ENCODE measurements at places on chromosomes 3 and 15. TPM values are rescaled to one million over a fixed set of nuclear protein-coding genes. Genes with fewer than 3 reads are reported as not detected.

The GPR62 gene
- not detected for total RNA-seq

The TMEM207 gene
- total RNA-seq: not detected

The OSTN gene
- not detected for total RNA-seq

DNA sequence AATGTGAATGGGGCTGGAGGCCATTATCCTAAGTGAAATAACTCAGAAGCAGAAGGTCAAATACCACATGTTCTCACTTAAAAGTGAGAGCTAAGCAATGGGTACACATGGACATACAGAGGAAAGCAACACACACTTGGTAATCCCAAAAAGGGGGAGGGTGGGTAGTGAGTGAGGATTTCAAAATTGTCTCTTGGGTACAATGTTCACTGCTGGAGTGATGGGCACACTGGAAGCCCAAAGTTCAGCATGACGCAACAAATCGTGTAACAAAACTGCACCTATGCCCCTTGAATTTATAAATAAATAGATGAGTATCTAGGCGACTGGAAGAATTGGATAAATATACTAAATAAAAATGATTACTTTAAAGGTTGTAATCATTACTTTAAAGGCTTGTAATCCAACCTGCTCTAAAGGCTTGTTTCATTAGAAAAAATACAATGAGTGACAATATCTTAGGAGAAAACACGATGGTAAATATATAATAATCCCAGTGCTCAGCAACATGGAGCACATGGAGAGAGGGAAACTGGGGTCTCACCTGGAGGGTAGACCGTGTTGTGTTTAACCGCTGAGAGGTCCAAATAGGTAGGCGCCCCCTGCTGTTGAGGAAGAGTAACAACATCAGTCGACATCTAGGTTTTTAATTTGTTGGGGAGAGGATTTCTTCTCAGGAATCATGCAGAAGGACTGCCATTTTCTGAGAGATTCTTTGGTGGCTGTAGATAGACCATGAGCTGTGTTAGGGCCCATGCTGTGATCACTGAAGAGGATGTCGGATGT lies 78.5 kb upstream of the ROBO1 start:
- no peak for DNase-seq

DNA sequence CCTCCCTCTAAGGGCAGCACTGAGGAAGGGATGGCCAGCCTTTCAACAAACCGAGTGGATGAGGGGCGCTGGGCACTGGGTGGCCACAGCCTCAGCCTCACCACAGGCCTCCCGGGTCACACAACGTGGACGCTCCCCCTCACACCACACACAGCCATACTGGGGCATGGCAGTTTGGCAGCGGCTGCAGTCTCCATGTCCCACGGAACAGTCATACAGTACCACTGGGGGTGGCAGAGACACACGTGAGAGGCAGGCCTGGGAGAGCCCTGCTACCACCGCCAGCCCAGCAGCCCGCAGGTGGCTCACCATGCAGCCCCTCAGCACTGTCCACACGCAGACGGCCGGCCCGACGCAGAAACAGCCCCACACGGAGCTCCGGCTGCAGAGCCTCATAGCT lies 11.7 kb downstream of the PLXNB1 start:
- DNase-seq: no peak

DNA sequence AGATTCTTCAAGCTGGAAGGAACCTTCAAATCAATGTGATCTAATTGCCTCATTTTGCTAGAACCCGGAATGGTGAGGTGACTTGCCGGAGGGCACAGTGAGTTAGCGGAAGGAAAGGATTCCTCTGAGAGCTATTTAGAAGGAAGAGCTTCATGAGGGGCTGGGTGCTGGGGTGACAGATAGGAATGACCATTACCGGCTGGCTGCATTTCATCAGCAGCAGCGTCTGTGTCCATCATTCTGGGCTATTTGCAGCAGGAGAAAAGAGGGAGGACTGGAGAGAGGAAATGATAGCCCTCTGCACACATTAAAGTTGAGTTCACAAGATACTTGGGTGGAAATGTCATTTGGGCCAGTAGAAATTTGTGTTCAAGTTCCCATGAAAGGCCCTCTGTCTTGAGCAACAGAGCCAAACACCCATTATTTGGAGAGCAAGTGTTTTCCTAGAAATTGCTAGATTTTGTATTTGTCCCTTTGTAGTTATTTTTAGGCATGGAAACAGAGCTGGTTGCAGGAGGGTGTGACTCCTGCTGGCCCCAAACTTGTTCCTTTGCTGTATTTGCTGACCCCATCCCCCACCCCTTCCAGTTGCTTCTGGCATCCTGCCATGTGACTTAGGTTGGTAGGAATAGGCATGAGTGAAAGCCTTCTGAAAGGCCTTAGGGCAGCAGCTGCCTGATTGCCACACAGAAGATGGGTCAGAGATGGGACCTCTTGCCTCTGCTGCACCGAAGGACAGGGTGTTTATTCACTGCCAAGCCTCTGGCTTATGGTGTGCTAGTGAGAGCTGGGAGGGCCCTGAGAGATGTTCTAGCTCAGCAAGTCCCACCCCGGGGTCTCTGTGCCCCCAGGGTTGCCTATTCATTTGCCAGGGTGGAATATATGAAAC lies 87.5 kb upstream of the PLXNA1 start:
- no peak for DNase-seq

DNA sequence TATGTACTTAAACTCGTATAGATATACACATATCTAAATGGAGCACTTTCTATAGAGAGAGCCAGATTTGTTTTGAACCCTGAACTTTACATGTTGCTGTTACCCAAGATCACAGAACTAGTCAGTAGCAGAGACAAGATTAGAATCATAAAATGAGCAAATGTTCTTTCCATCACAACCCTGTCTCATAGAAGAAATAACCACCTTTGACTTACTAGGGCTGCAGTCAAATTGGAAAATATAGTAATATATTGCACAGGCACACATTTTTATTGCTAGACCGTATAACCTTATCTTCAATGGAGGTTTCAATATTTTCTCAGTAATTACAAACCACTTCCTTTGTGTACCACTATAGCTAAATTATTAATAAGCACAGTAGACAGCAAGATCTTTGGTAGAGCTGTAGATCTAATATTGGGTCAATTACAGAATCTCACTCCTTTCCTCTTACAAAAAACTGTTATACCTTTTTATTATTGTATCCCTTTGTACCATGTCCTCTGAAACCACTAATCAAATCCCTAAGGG lies 41.5 kb upstream of the TBL1XR1 start:
- DNase-seq: no peak

DNA sequence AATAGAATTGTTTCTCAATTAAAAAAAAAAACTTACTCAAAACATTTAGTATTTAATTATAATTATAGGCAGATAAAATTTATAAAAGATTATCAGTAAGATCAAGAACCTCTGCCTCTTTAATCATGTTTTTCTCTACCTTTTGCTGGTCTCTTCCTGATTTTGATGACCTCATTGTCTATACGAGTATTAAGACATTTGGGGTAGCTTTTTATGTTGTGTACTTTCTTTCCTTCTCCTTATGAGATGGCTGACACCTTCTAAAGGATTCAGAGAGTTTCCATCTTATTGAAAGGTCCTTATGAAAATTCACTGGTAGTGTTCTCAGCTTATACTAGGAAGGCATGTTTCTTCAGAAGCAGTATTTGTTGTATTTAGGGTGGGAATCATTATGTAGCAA lies 426.3 kb downstream of the LPP start:
- DNase-seq: no peak

- DNase-seq: no peak
Measured at GRCh38 chr3:133675631-133676335, 14.0 kb upstream of the TOPBP1 start.

GRCh38 chr15:62847900-62848489 lies 194.6 kb upstream of the TPM1 start:
- peak; percentile 47 for DNase-seq

- no peak for DNase-seq
Measured at GRCh38 chr15:70503798-70504298, 259.5 kb downstream of the UACA start.

- no peak for DNase-seq
Measured at GRCh38 chr3:197468866-197469382, 86.8 kb downstream of the BDH1 start.

DNA sequence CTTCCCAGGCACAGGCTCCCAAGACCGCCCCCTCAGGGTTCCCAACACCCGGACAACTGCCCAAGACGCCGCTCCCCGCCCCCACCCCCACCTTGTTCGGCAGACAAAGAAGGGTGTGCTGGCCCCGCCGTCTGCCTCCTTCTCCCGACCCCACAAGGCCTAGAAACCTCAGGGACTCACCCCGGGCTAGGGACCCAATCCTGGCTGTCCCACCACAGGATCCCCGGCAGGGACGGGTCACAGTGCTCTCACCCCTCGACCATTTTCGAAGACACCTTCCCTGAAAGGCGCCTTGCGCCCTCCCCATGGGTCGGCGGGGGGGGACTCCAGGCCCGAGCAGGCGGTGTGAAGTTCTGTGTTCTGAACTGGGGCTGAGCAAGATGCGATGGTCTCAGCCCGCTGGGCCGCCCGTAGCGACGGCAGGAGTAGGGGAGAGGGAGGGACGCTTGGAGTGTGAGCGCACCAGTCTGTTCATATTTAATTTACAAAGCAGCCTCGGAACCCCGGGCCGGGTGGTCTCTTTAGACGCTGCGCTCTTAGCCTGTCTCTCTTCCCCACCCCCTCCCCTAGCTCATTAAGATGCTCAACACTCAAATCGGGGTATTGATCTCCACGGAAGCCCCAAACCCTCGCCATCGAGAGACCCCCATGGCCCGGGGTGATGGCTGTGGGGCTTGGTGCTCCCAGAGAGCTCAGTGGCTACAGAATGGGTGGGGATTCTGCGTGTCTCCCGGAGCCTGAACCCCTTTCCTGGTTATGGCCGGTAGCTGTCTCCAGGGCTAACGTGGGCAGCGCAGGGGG lies 1.4 kb upstream of the ISLR2 start:
- DNase-seq: no peak

DNA sequence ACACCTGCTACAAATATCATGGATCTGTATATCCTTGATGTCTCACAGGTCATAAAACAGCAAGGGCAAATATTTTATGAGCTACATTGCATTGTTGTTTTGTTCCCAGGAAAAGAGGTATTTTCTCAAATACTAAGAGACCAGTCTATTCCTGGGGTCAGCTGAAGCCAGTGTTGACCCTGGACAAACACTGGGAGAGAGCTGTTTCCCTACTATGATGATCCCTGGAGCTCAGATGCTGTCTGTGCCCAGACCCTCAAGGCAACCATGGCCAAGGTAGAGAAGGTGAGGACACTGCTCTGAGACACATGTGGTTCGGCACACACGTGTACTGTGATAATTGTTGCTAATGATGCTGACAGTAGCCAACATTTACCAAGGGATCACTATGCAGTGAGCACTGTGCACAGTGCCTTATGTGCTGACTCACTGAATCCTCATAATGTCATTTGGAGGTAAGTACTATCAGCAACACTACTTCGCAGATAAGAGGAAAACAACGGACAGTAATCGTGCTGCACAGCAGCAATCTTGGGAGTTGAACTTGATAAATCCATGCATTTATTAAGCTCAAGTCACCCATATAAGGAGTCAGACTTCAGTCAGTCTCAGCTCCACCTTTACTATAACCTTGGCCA lies 943.6 kb downstream of the FHIT start:
- DNase-seq: no peak

GRCh38 chr3:109026821-109027220 lies 73.1 kb upstream of the GUCA1C start:
- no peak for DNase-seq

DNA sequence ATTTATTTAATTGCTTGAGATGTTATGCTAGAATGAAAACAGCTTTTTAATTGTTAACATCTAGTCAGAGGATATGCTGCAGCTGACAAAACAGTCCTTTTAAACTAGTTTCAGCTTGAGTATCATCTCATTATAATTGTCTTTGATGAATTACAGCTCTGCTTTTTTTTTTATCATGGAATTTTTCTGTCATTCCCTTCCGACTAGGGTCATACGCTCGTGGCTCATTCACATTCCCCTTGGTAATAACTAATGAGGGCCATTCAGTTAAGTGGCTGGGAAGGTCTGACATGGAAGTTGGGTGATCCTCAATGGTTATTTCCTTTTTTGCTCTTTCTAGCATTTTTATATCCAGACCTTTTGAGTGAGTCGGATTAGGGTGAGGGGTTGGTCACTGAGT lies 77.0 kb downstream of the PGPEP1L start:
- no peak for DNase-seq

DNA sequence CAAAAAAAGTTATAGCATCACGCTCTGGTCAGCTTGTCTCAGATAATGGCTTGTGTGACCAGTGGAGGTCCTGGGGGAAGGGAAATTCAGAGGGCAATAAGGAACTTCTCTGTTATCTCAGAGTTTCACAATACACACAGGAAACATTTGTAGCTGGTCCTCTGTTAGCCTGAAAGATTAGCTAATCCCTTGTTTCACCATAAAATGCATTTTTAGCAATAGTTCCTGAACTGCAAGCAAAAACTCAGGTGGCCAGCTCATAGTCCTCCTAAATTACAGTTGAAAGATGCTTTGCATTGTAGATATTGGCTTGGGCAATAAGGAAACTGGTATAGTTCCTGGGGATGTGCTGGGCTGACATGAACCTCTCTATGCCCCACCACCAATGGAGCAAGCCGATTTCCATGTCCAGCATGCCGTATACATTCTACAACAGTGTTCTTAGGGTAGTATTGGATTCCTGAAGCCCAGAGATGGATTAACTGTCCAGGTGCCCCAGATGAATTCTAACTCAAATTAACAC lies 141.5 kb upstream of the TBL1XR1 start:
- no peak for DNase-seq

GRCh38 chr3:16945330-16945729 lies 60.6 kb downstream of the PLCL2 start:
- no peak for DNase-seq
